ENCODE measurements at places on chromosomes 11 and 22.

- DNase-seq: no peak
These were observed 27.3 kb upstream of the SUSD2 start for GRCh38 chr22:24153959-24154358.

- peak; percentile 36 for DNase-seq
These were observed at the start of gene ANO1 for GRCh38 chr11:70078095-70078780. Gene ANO1 (plus strand): TSS chr11:70078317. CDS start chr11:70078607, 290 bp downstream.

GRCh38 chr11:15266999-15267398 lies 152.3 kb downstream of the INSC start:
- no peak for DNase-seq

DNA sequence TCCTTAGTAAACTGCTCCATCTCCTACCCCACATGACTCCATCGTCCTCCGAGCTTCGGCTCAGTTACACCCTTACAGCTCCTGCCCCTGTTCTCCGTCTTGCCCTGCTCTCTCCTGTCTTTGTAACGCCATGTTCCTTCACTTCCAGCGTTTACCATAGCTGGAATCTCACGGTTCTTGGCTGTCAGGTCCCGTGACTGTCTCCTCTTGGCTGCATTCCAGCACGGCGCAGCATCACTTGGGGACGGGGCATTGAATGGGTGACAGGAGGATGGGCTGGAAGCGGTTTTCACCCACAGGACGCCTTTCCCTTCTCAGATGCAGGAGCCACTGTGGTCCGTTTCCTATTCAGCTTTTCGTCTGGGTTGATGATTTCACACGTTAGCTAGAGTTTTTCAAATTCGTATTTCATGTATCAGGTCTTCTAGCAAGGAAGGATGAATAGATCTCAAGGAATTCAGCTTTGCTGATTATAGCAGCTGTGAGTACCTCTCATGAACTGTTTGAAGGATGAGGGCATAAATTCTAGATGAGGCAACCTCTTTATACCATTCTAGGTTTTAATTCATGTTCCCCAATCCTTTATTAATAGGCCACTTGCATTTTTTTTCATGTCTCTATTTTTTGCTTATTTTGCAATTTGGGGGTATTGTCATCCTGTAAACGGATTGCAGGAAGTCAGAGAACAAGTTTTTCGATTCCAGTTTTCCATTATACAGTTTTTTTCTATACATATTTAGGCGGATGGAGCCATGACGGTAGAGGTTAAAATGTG lies 29.1 kb downstream of the ZBED4 start:
- no peak for DNase-seq

GRCh38 chr11:120894202-120894985 lies 129.5 kb upstream of the TBCEL start:
- no peak for DNase-seq

GRCh38 chr11:131907371-131907770 lies 537.0 kb downstream of the NTM start:
- DNase-seq: no peak

- DNase-seq: peak; percentile 10
These were observed 88.4 kb downstream of the CDKN1C start for GRCh38 chr11:2797121-2797711.

GRCh38 chr11:59611570-59612565 lies 3.7 kb downstream of the OSBP start:
- no peak for DNase-seq

GRCh38 chr11:129694538-129694937 lies 121.1 kb upstream of the TMEM45B start:
- DNase-seq: peak; percentile 36

DNA sequence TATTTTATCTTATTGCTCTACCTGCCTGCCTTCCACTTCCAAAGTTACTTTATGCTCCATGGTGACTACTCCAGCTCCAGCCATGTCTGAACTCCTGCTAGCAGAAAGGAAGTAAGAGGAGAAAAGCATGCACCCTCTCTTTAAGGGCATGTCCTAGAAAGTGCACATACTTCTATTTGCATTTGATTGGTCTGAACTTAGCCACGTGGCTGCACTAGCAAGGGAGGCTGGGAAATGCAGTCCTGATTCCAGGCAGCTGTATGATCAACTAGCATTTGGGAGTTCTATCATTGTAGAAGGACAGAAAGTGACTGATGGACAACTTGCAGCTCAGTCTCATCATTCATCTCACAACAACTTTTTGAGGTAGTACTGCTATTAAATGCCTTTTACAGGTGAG lies 515.7 kb downstream of the BUD13 start:
- DNase-seq: no peak

DNA sequence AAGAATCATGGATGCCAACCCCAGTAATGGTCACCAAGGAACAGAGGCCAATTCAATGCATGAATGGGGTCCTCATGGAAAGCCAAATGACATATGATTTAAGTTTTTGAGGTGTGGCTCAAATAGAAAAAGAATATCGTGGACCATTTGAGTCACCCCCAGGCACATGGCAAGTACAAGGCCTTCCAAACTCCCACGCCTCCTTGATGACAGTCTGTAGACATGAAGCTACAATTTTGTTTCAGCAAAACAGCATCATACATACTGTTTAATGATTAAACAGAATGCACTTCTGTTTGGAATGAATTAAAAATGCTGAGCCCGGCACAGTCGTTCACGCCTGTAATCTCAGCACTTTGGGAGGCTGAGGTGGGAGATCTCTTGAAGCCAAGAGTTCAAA lies 7.4 kb downstream of the FADD start:
- no peak for DNase-seq
